ENCODE measurements at places on chromosomes 12 and 14. TPM values are rescaled to one million over a fixed set of nuclear protein-coding genes. Genes with fewer than 3 reads are reported as not detected.

Gene MANSC4
- not detected for total RNA-seq

Gene DBX2
- total RNA-seq = not detected

Gene PTPRQ
- total RNA-seq = not detected

Gene OTOGL
- total RNA-seq = 0.12 TPM

Gene DEPDC4
- 4.1 TPM for total RNA-seq

Gene PYGL
- 45.3 TPM for total RNA-seq

Gene DNAH10
- 2.0 TPM for total RNA-seq

- H3K27me3 ChIP-seq = no peaks in the 10 kb centered on the region
- DNase-seq = no peak
- H3K4me3 ChIP-seq = no peak overlapping the region
- no peak overlapping the region for H3K27ac ChIP-seq
- H3K4me1 ChIP-seq = no peaks in the 10 kb centered on the region
Observed at GRCh38 chr14:105894125-105894977, 368.0 kb downstream of the TMEM121 start.

DNA sequence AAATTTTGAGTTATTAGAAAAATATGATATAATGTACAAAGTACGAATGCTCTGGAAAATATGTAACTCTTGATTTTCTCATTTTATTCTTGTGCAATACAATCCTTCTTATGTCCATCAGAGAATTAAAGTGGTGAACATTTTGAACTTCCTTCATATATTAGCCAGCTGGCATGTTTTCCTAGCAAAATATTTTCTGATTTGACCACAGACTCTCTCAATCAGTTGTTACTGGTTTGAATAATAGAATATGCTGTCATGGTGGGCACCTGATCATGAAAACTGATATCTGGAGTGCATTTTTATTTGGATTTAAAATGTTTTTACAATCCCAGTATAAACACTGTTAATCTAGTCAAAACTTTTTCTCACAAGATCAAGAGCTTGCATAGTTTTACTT lies 24.2 kb downstream of the PARPBP start:
- H3K36me3 ChIP-seq = peaks cover 53% of the 10 kb centered on the region
- no peaks in the 10 kb centered on the region for H3K27me3 ChIP-seq
- H3K27ac ChIP-seq = no peak overlapping the region
- no peaks in the 10 kb centered on the region for H3K4me1 ChIP-seq

DNA sequence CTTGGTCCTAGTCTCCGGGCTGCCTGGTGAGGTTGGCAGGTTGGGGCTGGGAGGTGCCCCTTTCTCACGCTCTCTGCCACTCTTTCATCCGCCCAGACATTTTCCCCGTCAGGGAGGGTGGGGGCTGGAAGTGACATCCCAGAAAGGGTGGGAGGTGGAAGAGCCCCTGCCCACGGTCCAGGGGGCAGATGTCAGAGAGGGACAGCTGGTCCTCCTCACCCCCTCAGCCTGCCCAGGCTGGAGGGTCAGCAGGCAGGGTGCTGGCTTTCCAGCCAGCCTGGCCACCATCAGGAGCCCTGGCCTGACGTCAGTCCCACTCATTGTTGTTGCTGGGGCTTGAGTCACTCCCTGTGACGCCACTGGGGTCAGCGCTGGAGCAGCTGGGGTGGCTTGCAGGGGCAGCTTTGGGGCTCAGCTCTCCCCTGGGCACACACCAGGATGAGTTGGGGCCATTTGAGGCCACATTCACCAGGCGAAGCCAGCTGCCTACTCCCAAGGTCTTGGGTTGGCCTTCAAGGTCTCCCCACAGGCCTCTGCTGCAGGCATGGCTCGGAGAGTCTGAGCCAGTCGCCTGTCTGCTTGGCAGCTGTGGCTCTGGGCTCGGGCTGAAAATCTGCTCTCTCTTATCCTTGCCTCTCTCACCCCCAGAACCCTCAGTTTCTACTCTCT lies 5.7 kb upstream of the ATG101 start:
- peak overlapping the region; percentile 53 for H3K4me3 ChIP-seq
- no peak for DNase-seq
- peak overlapping the region; percentile 90 for H3K27ac ChIP-seq
- no peaks in the 10 kb centered on the region for H3K36me3 ChIP-seq

GRCh38 chr14:94451826-94452225 lies 774 bp downstream of the SERPINA11 start:
- peaks cover 53% of the 10 kb centered on the region for H3K27me3 ChIP-seq
- no peak overlapping the region for H3K27ac ChIP-seq
- H3K4me1 ChIP-seq = peaks cover 23% of the 10 kb centered on the region
- no peak for DNase-seq

- no peaks in the 10 kb centered on the region for H3K27me3 ChIP-seq
- peaks cover 5% of the 10 kb centered on the region for H3K4me1 ChIP-seq
- DNase-seq = no peak
- H3K36me3 ChIP-seq = no peaks in the 10 kb centered on the region
- no peak overlapping the region for H3K27ac ChIP-seq
- H3K4me3 ChIP-seq = no peak overlapping the region
Observed at GRCh38 chr12:17793854-17794253, 296.1 kb downstream of the RERGL start.

- DNase-seq = no peak
- H3K27me3 ChIP-seq = peaks cover 59% of the 10 kb centered on the region
- H3K4me1 ChIP-seq = no peaks in the 10 kb centered on the region
- H3K27ac ChIP-seq = no peak overlapping the region
- H3K4me3 ChIP-seq = no peak overlapping the region
- no peaks in the 10 kb centered on the region for H3K36me3 ChIP-seq
Observed at GRCh38 chr12:107967170-107967569, 161.9 kb upstream of the WSCD2 start.

DNA sequence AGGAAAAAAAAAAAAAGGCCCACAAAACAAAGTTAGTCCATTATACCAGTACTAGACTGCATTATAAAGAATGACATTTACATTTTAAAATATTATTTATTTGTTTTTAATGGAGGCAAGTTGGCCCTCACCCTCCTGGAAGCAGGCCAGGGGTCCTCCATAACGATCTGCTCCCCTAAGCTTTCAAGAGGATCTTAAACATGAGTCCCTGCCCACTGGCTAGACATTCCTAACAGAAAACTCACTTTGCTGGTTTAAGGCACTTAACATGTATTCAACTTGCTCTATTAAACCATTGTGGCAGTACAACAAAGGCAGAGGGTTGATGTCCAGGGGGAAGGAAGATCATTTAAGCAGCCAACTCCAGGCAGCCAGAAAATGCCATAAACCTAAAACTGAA lies 111.4 kb downstream of the STXBP6 start:
- no peak overlapping the region for H3K27ac ChIP-seq
- peaks cover 28% of the 10 kb centered on the region for H3K4me1 ChIP-seq
- DNase-seq = no peak
- no peak overlapping the region for H3K4me3 ChIP-seq

DNA sequence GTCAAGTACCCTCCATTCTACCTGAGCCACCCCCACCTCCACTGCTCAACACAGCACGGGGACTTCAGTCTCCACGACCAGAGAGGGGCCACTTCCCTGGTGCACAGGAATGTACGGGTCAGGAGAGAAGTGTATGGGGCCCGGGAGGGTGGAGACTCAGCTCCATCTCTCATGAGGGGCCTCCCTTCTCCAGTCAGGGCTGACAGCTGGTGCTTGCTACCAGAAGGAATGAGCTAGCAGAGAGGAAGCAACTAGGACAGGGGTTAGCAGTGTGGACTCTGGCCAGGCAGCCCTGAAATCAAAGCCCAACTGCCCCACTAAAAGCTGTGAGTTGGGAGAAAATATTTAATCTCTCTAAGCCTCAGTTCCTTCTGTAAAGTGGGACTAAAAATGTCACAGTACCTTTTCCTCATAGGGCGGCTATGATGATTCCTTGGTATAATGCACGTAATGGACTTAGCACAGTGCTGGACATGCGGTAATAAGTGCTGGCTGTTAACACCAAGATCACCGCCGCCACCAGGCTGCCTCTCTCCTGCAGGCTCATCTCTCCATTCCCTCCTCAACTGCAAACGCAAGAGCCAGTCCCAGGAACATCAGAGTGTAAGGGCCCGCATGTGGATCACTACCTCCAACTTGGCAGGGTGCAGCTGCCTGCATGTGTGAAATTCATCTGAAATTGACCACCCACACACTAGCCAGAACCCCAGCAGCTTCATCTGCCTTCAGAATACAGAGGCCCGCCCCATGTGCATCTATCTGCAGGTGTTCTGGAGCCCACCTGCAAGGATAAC lies 14.6 kb downstream of the ACTN1 start:
- H3K4me3 ChIP-seq = no peak overlapping the region
- H3K4me1 ChIP-seq = peaks cover 35% of the 10 kb centered on the region
- no peaks in the 10 kb centered on the region for H3K27me3 ChIP-seq
- no peak overlapping the region for H3K27ac ChIP-seq

DNA sequence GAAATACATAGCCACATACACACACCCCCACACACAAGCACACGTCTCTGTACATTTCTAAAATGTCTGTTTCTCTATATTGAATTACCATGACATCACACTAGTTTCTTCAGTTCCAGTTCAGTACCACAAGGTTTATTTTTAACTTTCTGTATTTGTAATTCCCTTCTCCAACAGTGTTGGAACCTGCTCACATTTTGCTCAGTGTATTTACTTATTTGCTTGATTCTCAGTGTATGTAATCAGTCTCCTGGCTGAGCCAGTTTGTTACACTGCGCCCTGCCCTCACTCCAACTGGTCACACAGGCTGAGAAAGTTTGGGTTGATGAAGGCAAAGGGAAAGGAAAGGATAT lies 67.1 kb downstream of the MON2 start:
- H3K4me1 ChIP-seq = no peaks in the 10 kb centered on the region
- no peaks in the 10 kb centered on the region for H3K27me3 ChIP-seq
- DNase-seq = no peak
- H3K36me3 ChIP-seq = peaks cover 8% of the 10 kb centered on the region

- DNase-seq = no peak
- peaks cover 10% of the 10 kb centered on the region for H3K4me1 ChIP-seq
- no peak overlapping the region for H3K27ac ChIP-seq
- H3K27me3 ChIP-seq = no peaks in the 10 kb centered on the region
Observed at GRCh38 chr12:39227218-39227617, 215.7 kb downstream of the KIF21A start.

GRCh38 chr12:873954-874353 lies 75.5 kb downstream of the RAD52 start:
- no peaks in the 10 kb centered on the region for H3K4me1 ChIP-seq
- no peak overlapping the region for H3K4me3 ChIP-seq
- peaks cover 7% of the 10 kb centered on the region for H3K36me3 ChIP-seq
- DNase-seq = no peak
- H3K27ac ChIP-seq = no peak overlapping the region

GRCh38 chr12:121792607-121793439 lies 665 bp downstream of the RHOF start:
- no peak for DNase-seq
- peaks cover 10% of the 10 kb centered on the region for H3K36me3 ChIP-seq
- H3K4me3 ChIP-seq = peak overlapping the region; percentile 85
- H3K27ac ChIP-seq = no peak overlapping the region

- H3K4me3 ChIP-seq = no peak overlapping the region
- H3K27me3 ChIP-seq = no peaks in the 10 kb centered on the region
- peaks cover 54% of the 10 kb centered on the region for H3K4me1 ChIP-seq
- no peak for DNase-seq
Observed at GRCh38 chr12:108833355-108833733, 24.0 kb downstream of the SSH1 start.
